CD8-positive, alpha-beta T cell (primary cell): ENCODE measurements at places on chromosomes 2 and 18.

- no peak for DNase-seq
These were observed 46.3 kb upstream of the VIT start for GRCh38 chr2:36650031-36650829.

- no peak for DNase-seq
These were observed 108.5 kb downstream of the DDX1 start for GRCh38 chr2:15700131-15700530.

GRCh38 chr2:10196948-10197696 lies 74.6 kb downstream of the RRM2 start:
- no peak for DNase-seq

DNA sequence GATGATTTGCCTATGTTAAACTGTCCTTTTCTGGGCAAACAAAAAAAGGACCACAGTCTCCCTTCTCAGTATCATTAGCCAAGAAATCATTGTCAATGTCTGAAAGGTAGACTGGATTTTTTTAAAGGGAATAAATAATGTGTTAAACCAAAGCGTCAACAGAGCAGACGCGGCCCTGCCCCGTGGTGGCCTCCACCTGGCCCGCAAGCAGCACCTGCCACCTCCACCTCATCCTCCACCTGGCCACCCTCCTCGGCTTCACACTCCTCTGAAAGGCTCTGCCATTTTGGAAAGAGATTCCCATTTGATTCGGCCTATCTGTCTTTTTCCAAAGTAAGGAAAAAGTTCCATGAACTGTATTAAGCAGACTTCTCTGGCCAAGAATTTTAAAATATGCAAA lies 67.9 kb upstream of the TMEM200C start:
- DNase-seq = no peak

DNA sequence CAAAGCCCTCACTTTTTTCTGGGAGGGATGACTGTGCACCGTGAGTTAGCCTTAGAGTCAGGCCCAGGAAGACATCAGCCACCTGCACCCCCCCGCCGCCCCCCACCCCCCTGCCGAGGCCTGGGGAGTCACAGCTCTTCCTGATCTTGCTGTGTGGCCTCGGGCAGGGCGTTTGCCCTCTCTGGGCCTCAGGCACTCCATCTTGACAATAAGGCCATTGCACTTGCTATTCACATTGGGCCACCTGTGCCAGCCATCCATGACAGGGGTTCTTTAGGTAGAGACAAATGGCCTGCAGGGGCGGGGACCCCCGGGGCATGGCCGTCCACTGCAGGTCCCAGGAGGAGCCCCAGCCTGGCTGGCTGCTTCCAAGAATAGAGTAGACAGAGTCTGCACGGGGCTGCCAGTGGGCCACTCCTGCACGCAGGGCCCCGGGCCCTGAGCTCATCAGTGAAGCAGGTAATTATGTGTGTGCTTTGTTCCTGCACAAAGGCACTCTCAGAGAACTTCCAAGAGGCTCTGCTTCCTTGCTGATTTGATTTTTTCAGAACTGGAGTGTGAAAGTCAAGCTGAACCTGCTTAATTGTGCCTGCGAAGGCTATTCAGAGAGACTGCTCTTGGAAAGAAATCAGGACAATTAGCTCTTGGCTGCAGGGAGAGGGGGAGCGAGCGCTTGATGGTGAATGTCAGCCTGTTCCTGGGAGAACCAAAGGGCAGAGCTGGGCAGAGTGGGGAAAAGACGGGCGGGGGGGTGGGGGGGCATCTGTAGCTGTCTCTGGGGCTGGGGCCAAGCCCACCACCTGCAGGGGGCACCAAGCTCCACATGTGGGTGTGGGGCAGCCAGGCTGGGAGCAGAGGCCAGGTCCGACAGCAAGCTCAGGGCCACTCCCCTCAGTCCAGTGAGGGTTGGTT lies 40.3 kb downstream of the RRM2 start:
- DNase-seq = no peak

GRCh38 chr18:48679236-48679635 lies 140.4 kb downstream of the CTIF start:
- no peak for DNase-seq

- DNase-seq = no peak
These were observed 184.5 kb upstream of the VRK2 start for GRCh38 chr2:57862153-57862552.

DNA sequence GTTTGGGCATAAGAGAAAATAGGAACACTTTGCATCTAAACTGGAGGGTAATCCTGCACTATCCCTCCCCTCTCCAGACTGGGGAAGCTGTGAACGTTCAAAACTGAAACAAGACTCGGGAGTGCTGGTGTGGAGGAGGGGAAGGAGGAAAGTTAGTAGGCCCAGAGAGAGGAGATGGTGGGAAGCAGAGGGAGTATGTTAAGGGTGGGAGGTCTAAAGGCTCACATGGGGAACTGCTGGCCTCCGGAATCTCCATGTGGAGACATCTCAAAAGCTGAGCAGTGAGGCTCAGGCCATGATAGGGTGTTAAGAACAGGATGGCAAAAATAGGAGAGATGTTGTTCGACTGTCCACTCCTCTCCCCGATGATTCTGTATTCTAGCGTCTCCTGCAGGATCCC lies 47.9 kb downstream of the ADD2 start:
- no peak for DNase-seq

DNA sequence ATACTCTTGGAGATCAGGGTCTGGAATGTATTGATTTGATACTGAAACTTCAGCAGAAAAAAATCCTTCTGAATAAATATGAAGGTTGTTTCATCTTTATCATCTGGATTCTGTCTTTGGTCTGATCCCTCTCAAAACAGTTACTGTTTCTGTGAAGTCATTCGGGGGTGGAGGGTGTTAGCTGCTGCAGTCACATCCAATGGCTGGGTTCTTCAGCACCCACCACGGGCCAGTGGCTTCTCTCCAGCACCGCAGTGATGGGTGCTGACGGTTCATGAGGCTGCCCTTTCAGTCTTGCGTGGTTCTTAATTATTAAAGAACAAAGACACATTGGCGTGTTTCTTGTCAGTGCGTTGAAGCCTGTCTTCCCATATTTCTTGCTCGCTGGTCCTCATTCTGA lies 148.0 kb downstream of the LDLRAD4 start:
- no peak for DNase-seq

- DNase-seq = no peak
These were observed 168.7 kb downstream of the TCF4 start for GRCh38 chr18:55419132-55419946.
